ENCODE measurements at places on chromosomes 2 and 18. TPM values are rescaled to one million over a fixed set of nuclear protein-coding genes. Genes with fewer than 3 reads are reported as not detected.

TXNDC2 gene
- not detected for total RNA-seq

DNA sequence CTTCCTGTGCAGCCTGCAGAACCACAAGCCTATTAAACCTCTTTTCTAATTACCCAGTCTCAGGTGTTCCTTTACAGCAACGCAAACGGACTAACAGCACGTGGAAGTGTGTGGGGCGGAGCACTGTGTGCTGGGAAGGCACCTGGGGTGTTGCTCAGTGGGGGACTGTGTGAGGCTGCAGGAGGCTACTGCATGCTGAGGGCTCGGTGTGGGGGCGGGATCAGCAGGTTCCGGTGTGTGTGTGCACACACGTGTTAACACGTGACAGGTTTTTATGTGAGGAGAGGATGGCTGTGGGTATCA is 58.9 kb downstream of the ANKMY1 start:
- H3K27ac ChIP-seq, result no peak overlapping the region
- H3K4me3 ChIP-seq, result no peak overlapping the region
- H3K36me3 ChIP-seq, result no peaks in the 10 kb centered on the region
- H3K27me3 ChIP-seq, result no peaks in the 10 kb centered on the region

DNA sequence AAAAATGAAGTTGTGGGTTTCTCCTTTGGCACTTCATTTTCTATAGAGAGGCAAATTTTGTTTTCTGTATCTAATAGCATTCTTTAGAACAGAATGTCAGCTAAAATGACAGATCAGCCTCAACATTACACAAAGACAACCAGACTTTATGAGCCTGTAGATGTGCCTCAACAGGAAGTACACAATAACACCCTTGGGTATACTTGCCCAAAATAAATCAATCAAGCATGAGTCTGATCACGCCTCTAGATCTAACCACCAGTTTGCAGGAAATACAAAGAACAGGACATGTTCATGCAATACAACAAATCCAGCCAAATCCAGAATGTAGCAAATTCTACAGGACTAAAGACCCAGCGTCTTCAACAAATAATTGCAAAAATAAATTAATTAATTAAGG is 11.2 kb upstream of the DAPL1 start:
- no peak for DNase-seq
- no peaks in the 10 kb centered on the region for H3K27me3 ChIP-seq
- no peaks in the 10 kb centered on the region for H3K36me3 ChIP-seq
- no peaks in the 10 kb centered on the region for H3K4me1 ChIP-seq
- H3K4me3 ChIP-seq, result no peak overlapping the region

GCG gene
- total RNA-seq, result not detected

SERPINB5 gene
- 0.37 TPM for total RNA-seq

- no peaks in the 10 kb centered on the region for H3K4me1 ChIP-seq
- peak; percentile 84 for DNase-seq
- H3K27ac ChIP-seq, result no peak overlapping the region
- H3K27me3 ChIP-seq, result no peaks in the 10 kb centered on the region
- no peak overlapping the region for H3K4me3 ChIP-seq
Measured at GRCh38 chr2:10668402-10669012, 21.3 kb downstream of the NOL10 start.

GRCh38 chr2:120219291-120219690 is 3.9 kb downstream of the TMEM185B start:
- no peak for DNase-seq
- H3K4me1 ChIP-seq, result peaks cover 6% of the 10 kb centered on the region
- peaks cover 7% of the 10 kb centered on the region for H3K36me3 ChIP-seq
- no peak overlapping the region for H3K4me3 ChIP-seq
- no peak overlapping the region for H3K27ac ChIP-seq

DNA sequence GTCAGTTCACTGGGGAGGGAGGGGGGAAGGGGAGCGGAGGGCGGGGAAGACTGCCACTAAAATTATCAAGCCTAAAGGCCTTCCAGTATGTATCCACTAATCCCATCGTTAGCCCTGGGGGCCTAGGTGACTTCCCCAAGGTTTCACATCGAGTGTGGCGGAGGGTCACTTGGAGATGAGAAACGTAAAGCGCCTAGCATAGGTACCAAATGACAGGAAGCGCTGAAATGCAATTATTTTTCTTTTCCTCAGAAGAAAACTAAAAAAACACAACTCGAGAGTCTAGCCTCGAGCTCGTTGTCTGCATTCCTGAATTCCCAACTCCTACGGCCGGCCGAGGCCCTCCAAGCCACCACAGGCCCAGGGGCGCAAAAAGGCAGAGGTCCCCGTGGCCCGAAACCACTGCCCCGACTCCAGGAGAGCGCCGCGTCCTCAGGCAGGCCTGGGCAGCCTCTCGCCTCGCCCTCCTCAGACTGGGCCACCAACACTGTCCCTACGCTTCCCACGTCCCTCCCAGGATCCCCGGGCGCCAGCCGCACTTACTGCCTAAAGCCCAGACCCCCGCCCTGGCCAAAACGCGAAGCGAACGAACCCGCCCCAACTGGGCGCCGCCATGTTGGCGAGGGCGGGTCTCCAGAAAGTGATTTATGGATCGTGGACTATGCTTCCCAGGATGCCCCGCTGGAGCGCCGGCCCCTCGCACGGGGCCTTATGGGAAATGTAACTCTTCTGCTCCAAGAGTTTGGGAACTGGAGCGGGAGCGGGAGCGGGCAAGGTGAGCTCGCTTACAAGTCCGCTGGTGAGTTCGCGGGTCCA is at the start of gene USP40:
Gene USP40 (minus strand): TSS at position 642 of the 816 bp plus-strand sequence. CDS start 1,228 bp downstream, outside the sequence.
- peak; percentile 96 for DNase-seq
- no peaks in the 10 kb centered on the region for H3K27me3 ChIP-seq
- peak within 1 kb of the TSS; percentile 88 for H3K27ac ChIP-seq
- H3K4me1 ChIP-seq, result peaks cover 2% of the 10 kb centered on the region
